ENCODE measurements at places on chromosomes 3 and 15.

GRCh38 chr3:171125010-171125409, 98.5 kb upstream of the SLC2A2 start:
- DNase-seq = no peak

GRCh38 chr15:85625856-85626255, 168.9 kb downstream of the KLHL25 start:
- DNase-seq = no peak

DNA sequence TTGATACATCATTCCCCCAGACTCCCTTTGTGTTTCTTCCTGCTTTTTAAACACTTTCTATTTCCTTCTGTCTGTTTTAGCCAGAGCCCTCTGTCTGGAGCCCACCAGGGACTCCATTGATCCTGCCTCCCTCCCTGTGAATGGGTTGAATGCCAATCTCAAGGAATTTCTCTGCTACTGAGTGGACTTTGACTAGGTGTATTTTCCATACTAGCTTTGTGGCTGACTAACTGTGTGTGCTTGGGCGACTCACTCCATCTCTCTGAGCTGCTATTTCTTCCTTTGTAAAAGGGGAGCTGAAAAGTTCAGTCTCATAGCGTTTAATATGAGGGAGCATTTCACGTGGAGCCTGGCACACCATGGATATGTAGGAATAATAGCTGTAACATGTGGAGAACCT, 98.8 kb downstream of the EEFSEC start:
- DNase-seq = no peak

DNA sequence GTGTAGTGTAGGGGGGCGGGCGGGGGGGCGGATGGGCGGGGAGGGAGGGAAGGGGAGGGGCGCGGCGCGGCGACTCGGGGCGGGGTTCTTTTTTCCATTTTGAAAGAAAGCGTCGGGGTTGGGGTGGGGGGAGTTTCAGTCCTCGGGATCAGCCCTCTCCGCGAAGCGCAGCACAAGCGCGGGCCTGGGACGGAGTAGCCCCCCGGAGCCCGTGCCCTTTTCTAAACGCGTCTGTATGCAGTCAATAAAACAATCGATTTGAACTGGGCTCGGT, 6.1 kb downstream of the ISLR2 start:
- DNase-seq = no peak

- no peak for DNase-seq
Observed at GRCh38 chr3:115217292-115217677, 70.2 kb upstream of the ZBTB20 start.

DNA sequence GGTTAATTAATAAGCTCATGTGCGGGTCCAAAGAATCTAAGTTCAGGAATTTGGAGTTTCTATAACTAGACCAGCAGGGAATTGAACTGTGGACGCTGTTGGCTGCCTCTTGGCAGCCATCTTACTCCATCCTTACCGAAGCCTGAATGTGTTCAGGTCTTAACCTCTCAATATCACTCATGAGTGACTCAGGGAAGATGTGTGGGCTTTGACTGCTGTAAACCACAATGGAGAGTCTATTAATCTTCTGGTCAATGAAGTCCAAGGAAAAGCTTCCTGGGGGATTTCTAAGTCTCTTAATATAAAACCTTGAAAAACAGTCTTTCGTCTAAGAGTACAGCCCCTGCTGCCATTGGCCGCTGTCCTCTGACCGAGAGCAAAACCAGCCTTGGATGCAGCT, 46.7 kb upstream of the OXTR start:
- no peak for DNase-seq

GRCh38 chr3:70770650-70771049, 458.2 kb upstream of the MDFIC2 start:
- DNase-seq = no peak

- no peak for DNase-seq
Observed at GRCh38 chr3:59483191-59483590, 433.4 kb upstream of the CFAP20DC start.

- no peak for DNase-seq
Observed at GRCh38 chr3:43001556-43002121, 22.5 kb downstream of the GASK1A start.

GRCh38 chr3:100561459-100562158, 47.8 kb upstream of the ADGRG7 start:
- no peak for DNase-seq

DNA sequence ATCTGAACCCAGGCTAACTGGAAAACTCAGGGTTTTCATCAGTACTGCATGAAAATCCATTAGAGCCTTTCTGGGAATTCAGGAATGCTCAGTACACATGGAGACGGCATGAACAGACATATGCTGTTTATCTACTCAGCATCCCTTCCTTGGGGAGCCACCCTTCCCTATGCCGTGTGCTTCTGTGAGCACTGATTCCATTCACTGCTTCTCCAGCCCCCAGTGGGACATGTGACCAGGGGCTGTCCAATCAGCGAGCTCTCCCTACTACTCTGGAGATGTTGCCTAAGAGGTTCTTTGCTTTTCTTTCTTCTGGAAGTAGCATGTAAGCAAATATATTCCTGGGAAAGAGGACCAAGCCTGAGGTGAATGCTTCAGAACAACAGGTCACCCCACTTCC, 5.6 kb upstream of the PCOLCE2 start:
- DNase-seq = no peak

DNA sequence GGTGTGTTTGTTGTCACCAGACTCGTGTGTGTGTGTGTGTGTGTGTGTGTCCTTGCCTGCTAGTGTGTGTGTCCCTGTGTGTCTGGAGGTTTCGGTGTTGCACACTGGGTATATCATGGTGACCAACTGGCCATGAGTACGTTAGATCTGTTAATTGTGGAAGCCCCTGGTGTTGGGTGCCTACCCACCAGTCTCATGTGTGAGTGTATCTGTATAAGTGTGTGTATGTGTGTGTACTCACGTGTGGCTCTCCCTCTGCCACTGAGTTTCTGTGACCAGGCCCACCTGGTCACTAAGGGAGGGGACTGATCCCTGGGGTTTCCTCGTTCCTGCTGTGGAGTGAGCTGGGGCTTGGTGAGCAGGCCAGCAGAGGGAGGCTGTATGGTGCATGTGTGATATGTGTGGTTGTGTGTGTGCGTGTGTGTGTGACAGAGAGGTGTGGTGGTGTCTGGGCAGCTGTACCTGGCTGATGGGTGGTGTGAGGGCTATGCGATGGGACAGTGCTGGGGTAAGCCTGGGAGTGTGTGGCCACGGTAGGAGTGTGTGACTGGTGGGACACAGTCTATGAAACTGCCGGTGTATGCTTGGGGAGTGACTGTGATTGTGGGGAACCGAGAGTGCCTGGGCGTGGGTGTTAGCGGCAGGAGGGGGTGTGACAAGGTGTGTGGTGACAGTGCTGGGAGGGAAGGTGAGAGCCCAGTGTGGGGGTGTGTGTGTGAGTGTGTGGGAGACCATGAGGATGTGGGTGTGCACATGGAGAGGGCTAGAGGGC, 1.8 kb downstream of the PRKCD start:
- peak; percentile 76 for DNase-seq

DNA sequence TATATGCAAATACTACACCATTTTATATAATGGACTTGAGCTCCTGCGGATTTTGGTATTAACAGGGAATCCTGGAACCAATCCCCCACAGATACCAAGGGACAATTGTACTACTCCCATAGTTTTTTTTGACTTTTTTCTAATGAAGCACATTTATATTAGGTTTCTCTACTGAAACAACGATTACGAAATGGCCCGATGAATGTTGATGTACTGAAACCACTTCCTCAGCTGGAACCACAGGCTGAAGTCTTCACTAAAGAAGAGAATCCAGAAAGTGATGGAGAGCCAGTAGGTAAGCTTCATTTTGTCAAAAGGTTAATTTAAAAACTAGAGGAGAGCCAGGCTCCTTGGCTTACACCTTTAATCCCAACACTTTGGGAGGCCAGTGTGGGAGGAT, 121.5 kb upstream of the LRRFIP2 start:
- no peak for DNase-seq

DNA sequence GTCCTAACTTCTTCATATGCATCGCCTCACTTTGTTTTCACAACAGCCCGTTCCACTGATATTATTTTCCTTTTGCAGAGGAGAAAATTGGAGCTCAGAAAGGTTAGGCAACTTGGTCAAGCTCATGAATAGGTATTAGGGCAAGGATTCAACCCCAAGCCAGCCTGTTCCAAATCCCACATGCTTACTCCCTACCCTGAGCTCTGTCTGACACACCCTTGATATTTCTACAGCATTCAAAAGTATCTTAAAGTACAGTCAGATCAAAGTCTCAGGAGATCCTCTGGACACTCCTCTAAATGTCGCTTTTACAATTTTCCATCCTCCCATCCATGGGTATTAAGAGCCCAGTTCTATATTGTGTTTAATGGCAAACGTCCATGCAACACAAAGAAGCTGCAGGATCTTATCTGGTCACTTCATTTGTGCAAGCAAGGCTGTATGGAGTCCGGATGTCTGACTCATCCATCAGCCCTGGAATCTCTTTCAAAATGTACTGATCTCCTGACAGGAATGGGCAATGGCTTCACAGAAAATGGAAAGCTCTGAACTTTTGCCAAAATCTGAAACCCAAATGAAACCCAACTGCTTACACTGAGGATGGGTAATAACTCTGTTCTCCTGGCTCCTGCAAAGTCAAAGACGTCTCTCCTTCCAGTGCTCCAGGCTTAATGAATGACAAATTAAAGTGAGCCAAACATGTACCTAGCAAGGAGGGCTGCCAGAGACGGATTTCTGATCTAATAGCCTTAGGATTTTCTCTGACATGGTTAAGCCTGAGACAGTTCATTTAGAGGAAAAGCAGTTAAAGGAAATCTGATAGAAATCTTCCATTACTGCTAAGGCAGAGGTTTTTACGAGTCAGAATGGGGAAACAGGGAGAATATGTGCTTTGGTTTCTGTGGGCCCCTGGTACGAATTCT, 230.9 kb upstream of the RORA start:
- DNase-seq = no peak

DNA sequence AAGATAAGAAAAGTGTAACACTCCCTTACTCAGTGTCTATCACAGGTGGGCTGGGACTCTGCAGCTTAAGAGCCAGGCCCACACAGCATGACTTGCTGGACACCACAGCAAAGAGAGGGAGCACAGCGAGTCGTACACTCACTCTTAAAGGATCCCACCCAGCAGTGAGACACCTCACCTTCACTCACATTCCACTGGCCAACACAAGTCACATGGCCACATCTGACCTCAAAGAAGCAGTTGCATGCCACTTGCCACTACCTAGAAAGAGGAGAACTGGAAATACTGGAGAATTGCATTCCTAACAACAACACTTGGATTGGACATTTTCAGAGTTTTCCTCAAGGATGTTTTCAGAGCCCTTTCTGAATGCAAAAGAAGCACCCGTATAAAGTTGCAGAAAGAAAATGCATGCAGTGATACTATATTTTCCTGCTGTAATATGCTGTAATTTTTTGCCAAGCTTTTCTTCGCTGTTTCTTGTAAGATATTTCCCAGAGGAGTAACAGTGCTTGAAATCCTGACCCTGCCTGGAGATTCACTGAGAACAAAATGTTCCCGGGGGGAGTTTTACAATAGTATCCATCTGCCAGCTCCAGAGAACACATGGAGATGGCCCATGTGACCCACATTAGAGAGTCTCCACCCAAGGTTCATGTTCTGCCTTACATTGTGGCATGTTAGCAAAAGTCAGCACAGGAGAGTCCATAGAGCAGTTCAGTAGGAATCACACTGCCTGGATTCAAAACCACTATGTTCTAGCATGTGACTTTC, 42.2 kb downstream of the TRIM42 start:
- no peak for DNase-seq

DNA sequence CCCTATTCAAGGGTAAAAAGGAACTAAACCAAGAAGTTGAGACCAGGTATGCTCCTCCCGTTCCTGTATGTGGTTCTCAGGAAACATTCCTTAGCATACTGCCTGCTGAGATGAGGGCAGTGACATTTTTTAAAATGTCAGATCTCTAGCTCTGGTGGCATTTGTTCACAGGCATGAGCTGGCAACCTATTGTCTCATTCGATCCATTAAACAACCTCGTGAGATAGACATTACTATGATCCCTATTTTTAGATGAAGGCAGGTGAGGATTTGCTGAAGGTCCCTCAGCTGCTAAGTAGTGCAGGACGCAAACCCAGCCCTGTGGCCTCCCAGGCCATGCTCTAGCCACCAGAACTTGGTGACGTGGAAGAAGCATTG, 74.9 kb downstream of the SIDT1 start:
- no peak for DNase-seq

- DNase-seq = no peak
Observed at GRCh38 chr3:149815321-149815720, 2.3 kb downstream of the RNF13 start.

- DNase-seq = no peak
Observed at GRCh38 chr3:31100519-31100918, 206.1 kb upstream of the GADL1 start.

DNA sequence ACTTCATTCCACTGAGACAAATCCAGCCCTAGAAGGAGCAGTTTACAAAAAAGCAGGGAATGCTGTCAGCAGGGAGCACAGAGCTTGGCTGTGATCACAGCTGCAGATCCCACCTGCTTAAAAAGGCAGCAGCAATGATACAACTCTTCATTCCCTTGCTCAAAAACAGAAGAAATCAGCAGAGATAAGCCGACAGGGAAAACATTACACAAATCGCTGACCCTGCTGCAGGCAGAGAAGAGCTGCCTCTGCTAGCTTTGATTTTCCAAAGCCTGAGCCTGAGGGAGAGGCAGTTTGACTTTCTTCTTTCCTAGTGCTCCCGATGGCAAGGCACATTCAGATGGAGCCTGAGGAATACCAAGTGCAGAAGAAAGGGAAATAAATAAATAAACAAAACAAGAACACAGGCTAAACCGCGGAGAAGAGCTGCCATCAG, 80.2 kb downstream of the SHQ1 start:
- no peak for DNase-seq

DNA sequence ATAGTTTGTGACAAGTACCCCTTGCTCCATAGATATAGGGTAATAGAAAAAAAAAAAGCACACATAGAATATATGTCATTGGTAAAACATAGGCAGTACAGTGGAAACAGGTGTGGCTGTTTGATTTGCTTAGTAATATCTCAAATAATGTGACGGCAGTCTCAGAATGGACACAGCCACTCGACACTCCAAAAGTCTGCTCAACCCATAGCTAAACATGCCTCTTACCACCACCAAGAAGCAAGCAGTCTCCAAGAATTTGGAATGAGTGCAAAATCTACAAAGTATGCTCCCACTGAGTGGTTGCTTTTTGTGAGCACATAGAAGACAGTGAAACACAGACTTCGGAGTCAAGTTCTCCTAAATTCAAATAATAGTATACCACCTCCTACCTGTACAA, 43.0 kb downstream of the RAB27A start:
- DNase-seq = no peak

DNA sequence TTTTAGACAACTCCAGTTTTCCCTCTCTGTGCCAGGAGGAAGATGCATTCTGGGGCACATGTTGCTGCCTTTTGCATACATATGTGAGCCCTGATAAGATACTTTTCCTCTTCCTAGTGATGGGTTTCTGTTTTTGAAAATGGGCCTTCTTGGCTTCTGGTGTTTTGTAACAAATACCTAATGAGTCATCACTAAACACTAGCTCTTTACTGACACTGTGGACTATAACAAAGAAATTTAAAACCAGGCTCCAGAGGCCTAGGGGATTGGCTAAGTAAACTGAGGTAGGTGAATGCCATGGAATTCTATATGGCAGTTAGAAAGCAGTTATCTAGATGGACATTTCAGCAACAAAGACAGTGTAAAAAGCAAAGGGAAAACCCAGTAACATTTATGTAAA, 93.4 kb upstream of the NR2E3 start:
- no peak for DNase-seq

Measured in stimulated activated CD4-positive, alpha-beta T cell treated with anti-CD3 and anti-CD28 coated beads, Interleukin-4, amount 100 ng/mL, for 4 hours (primary cell).